ENCODE measurements at places on chromosomes 6 and 20.

DNA sequence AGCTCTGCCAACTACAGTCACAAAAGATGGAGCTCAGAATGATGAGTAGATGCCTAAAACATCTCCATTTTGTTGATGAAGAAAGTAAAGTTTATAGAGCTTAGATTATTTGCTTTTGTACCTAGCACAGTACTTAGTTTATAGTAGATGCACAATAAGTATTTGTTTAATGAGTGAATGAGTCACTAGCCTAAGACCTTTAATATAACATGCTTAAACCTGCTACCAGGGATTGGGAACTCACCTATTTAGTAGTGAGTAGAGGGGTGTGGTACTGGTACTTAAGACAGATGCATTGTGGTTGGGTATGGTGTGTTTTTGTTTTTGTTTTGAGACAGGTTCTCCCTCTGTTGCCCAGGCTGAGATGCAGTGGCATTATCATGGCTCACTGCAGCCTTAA is 35.8 kb downstream of the TRIM38 start:
- no peak for DNase-seq

DNA sequence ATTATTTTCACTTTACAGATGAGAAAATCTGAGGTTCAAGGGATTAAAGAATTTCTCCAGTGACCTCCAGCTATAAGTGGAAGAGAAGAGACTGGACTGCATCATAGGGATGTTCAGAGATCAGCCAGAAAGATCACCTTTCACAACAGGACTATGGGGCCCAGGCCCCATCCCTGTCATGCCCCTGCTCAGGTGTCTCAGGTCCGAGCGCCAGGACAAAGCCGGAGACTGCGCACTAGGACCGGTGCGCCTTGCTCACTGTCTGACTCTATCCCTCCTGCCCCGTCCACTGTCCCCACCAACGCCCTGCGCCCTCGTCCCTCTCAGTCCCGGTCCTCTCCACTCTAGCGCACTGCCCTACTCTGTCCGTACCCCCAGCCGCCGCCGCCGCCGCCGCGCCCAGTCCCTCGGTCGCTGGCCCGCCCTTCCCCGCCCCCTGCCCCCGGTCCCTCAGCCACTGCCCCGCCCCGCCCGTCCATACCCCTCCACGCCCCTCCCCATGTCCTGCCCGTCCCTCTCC is 521 bp upstream of the RAD21L1 start:
- no peak for DNase-seq

- no peak for DNase-seq
Observed at GRCh38 chr6:137307163-137307854, 88.1 kb upstream of the IFNGR1 start.

GRCh38 chr20:44648068-44648467 is 3.4 kb downstream of the ADA start:
- no peak for DNase-seq

DNA sequence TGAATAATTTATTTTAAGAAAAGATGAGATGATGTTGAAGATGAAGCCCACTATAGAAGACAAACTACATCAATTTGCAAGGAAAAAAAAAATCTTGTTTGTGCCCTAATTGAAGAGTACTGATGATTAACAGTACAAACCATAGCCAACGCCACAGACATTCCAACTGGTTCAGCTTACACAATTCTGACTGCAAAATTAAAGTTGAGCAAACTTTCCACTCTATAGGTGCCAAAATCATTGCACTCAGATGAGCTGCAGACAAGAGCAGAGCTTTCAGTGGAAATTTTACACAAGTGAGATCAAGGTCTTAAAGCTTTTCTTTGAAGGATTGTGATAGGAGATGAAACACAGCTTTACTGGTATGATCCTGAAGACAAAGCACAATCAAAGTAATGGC is 85.3 kb downstream of the OGFRL1 start:
- no peak for DNase-seq

DNA sequence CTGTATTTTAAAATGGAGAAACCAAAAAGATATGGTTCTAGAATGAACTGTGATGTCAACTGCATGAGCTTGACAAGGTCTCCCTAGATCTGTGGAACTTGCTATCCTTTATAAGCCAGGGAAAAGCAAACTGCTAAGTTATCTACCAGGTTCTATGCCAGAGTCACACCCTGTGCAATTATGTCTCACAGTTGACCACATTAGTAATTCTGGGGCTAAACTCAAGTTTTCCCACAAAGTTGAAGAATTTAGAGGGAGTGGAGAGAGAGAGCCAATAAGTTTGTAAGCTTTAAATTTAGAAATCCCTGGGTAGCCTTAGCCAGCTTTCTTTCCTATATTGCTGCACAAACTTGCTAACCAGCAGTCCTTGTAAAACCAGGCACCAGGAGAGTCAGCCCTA is 407.0 kb upstream of the SASH1 start:
- DNase-seq = no peak

DNA sequence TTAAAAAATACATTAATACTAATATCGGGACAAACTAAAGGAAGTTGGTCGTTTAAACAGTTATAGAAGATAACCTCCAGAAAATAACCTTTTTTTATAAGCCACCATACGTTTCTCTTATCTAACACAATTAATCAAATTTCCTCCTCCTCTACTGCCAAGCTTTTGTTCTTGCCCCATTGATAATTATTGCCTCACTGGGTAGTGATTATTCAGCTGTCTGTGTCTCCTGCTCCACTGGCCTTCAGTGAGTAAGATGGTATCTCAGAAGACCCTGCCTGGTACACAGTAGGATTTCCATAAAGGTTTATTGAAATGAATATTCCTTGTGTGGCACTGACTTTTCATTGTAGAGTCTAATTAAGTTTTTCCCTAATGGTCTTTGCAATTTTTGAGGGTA is 165.5 kb upstream of the SCGN start:
- DNase-seq = no peak

GRCh38 chr6:95848717-95849116 is 167.1 kb upstream of the FUT9 start:
- DNase-seq = no peak

DNA sequence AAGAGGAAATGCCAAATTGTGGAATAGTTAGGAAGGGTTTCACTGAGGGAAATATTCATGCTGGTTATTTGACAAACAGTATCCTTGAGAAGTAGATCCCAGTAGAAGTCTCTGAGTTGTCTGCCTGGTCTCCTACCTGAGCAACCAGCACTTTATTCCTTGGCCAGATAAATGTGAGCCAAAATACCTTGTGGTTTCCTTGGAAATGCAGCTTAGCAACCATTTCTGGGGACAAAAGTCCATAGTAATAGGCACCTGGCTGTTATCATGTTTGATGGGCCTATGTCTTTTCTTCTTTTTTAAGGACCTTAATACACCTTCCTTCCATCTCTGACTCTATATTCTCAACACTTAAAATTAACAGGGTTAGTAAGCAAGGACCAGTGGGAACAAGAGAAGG is 217.1 kb upstream of the MARCKS start:
- DNase-seq = no peak

DNA sequence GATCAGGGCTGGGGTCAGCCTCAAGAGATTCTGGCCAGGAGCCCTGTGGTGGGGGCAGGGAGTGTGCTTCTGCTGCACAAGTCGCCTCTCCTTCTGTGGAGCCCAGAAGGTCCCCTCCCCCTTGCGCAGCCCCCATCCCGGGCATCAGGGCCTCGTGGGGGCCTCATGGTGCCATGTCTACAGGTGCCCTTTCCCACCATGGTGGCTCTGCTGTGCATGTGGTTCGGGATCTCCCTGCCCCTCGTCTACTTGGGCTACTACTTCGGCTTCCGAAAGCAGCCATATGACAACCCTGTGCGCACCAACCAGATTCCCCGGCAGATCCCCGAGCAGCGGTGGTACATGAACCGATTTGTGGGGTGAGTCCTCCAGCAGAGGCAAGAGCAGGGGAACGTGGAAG is 48.1 kb downstream of the TM9SF4 start:
- no peak for DNase-seq

DNA sequence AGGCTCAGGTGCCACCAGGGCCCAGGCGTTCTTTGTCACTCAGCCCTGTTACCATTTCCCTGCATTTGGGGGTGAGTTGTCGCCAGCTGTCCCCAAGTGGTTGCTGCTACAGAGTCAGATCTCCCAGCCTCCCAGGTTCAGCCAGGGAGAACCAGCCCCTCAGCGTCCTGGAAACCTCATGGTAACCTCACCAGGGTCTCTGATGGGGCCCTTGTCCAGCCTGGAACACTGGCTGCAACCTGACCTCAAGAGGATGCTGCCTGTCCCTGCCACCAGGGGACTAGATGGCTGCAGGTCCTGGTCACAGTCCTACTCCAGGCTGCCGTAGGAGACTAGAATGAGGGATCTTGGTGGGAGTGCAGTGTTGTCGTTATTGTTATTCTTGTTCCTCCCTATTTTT is 228.3 kb upstream of the PDE10A start:
- no peak for DNase-seq

- DNase-seq = peak; percentile 18
Observed at GRCh38 chr6:42393339-42393738, 58.4 kb downstream of the TRERF1 start.

DNA sequence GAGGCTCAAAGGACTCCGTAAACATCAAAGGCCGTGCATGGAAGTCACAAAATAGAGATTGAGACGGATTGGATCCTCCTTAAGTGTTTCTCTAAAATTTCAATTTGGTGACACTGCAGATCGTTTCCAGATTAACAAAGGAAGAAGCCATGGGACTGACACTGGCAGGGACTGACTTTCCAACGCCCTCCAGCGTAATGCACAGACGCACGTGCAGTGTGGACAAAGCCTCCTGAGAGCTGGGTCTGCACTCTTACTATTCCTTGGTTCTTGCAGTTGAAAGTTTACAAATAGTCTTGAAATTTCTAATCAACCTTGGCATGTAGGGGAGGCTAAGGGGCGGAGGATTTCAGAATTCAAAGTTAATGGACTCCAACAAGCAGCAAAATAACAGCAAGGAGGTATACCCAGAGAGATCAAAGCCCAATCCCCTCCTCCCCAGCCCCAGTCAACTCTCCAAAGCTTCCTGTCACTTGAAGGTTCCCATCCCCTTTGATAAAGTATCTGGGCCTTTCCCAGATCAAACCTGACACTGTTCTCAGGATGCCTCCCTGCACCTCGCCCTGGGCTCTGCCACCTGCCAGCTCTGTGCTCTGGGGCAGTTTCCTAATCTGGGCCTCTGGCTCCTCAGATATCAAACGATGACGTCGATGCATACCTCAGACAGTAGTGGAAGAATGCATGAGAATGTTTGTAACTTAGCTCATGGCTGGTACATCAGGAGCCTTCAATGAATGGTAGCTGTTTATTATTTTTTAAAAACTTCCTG is 106.5 kb upstream of the TRAF3IP2 start:
- no peak for DNase-seq

- DNase-seq = no peak
Observed at GRCh38 chr6:133890711-133891148, 1.8 kb downstream of the TCF21 start.

GRCh38 chr6:24321538-24322162 is 36.2 kb downstream of the DCDC2 start:
- DNase-seq = no peak

- no peak for DNase-seq
Observed at GRCh38 chr6:124234801-124235200, 431.1 kb downstream of the NKAIN2 start.

GRCh38 chr6:154386848-154387717 is 30.5 kb upstream of the IPCEF1 start:
- DNase-seq = no peak

DNA sequence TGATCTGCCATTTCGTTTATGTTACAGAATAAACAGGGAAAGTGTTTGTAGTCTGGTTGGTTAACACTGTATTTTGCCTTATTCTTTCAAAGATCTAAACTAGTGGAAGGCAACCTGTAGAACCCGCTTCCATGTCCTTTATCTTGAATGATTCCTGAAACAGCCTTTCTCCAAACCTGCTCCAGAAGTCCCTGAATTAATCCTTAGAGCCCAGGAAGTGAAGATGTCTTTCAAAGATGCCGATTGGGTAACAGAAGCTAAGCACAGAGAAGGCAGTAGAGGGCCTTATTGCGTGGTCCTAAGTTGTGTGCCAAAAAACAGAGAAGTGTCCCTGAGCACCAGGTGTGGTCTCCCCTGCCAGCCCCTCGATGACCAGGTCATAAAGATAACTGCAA is 19.2 kb upstream of the ZSCAN16 start:
- DNase-seq = no peak

- no peak for DNase-seq
Observed at GRCh38 chr6:38103921-38104320, 284.4 kb downstream of the ZFAND3 start.

DNA sequence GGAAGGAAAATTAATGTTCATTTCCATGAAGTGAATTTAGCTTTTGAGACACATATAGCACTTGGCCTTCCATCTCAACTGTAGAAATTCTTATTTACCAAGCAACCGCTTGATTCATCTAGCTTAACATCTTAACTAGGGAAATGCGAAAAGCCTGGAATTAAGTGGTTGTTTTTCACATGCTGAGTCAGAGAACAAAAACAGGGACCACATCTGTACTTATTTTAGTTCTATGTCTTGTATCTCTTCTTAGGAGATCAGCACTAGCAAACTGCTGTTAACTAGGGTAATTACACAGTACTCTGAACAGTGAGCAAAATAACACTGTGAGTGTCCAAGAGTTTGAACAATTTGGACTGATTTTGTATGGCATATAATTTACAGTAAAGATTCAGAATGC is 590.9 kb upstream of the NRSN1 start:
- no peak for DNase-seq

DNA sequence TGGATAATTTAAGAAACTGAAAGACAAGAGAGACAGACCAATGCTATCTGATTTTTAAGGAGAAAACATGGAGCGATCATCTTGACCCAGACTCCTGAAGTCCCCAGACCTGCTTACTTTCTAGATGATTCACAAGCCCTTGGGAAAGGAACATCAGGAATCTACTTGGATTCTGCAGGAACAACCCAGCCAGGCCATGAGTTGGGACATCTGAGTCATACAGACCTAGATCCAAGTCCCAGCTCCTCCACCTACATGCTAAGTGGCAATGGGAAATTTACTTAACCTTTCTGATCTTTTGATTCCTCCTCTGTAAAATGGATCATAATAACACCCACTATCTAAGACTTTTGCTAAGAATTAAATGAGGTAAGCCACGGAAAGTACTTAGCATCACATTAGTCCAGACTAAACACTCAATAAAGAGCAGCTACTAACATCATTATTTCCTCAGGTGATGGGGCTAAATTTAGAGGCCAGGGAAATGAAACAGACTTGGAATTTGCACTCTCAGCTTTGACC is 61.0 kb upstream of the MAFB start:
- DNase-seq = no peak

DNA sequence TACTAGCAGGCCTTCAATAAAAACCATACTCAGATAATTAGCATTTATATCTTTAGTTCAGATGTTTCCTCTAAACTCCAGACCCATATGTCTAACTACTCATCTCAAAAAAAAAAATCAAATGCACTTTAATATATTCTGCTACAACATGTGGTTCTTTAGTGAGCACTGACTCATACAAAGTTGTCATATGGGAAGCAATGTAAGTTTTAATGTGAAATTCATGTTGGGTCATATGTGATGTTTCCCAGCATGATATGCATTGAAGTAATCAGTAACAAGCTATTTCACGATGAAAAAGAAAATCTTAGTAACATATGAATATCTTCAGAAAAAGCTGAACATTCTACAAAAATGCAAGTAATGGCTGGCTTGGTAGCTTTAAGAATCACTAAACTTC is 859.7 kb upstream of the ADGRB3 start:
- DNase-seq = no peak

Measured in activated T-cell treated with anti-CD3 and anti-CD28 coated beads, Interleukin-2, amount 50 U/mL, for 48 hours (primary cell).